ENCODE measurements at places on chromosomes 2 and 18.

- DNase-seq, result no peak
Measured at GRCh38 chr2:237147317-237147716, 61.6 kb downstream of the COPS8 start.

DNA sequence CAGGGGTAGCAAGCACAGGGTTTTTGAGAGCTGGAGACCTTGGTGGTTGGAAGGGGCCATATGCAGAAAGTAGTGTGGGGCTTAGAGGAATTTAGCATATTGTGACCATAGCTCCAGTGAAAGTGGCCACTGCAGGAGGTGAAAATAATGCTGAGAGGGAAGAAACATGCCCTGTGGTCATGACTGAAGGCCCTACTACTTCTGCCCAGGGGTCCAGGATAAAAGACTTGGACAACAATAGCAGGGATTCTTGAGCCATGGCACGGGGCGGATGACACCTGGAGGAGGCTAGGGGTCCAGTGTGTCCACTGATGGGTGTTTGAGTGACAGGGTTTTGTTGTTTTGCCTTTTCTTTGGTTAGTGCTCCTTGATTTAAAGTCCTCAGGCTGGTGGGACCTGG is 694.6 kb downstream of the CPS1 start:
- DNase-seq, result no peak

DNA sequence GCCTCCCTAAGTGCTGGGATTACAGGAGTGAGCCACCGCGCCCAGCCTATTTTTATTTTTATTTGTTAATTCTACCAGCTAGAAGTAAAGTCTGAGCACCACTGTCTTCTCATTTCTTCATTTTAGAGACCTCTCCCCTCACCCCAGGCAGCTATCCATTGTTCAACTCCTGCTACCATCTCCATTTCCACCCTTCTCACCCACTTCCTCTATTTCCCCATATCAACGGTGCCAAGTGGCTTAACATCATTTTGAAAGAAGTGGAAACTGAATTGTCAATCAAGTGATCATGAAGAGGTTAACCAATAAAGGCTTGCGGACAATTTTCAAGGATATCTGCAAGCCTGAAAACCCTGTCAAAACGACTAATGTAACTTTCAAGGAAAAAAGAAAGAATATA is 323.1 kb downstream of the NBAS start:
- no peak for DNase-seq

DNA sequence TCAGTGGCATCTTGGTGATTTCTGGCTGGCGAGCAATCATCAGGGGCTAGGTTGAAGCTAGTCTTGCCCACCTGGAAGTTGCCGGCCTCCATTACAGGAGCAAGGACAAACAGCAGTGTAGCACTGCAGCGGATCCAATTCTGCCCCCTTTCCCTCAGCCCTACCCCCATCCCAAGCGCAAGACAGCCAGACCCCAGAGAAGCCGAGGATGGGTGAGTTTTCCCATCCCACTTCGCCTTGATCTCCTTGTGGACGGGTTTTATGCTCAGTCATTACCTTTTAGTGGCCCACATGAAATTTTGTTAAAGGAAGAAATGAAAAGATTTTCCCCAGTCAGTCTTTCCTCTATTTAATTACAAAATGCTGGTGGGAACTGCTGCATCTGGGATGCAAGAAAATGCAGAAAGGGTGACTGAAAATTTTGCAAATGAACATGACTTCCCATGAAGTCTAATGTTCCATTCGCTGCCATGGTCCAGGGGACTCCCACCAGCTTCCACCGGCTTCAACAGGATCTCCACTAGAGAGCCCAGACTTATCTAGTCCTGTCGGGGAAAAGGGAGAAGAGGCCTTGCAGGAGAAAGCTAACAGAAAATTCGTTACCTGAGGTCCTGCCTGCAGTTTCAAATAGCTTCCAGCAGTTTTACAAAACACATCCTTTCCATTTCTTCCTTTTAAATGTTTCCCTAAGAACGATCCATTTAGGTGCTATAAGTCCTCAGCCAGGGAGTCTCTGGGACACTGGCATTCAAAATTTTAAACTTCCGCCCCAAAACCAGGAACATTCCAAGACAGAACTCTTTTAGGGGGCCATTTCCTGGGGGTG is 1.9 kb upstream of the HOXD9 start:
- DNase-seq, result peak; percentile 22

- DNase-seq, result no peak
Measured at GRCh38 chr2:47003641-47004427, 88.2 kb upstream of the MCFD2 start.

GRCh38 chr2:62188416-62188815 is 7.5 kb upstream of the B3GNT2 start:
- DNase-seq, result no peak

GRCh38 chr2:10500601-10501361 is 52.7 kb upstream of the ODC1 start:
- DNase-seq, result no peak

GRCh38 chr2:218746960-218747359 is 35.0 kb upstream of the CYP27A1 start:
- no peak for DNase-seq

DNA sequence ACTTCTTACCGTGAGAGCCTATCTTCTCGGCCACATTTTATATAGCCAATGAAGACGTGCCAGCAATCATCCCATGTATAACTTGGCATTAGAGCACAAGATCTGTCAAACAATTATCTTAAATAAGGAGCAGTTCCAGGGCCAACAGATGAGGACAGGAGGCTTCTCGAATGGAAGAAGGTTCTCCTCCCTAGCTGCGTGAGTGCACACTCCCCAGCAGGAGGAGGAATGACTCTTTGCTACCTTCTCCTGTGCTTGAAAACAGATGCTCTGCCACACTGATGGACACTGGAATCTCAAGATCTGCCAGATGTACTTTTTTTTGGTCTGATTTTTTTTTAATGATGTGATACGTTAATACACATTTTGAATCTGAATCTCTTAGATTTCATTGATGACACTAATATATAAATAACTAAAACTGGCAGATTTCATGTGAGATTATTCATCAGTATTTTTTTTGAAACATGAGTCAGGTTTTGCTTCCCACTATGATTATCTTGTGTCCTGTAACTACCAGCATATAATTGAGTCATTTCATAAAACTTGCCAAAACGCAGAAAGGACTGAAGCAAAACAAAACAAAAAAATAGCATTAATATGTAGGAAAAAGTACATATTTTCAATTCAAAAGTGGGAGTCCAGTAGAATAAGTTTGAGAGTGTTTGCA is 626 bp upstream of the VIT start:
- no peak for DNase-seq

Measured in posterior cingulate gyrus (tissue), 11 donors.